Thymus (tissue), 14 donors: ENCODE measurements at places on chromosomes 6 and 20. TPM values are rescaled to one million over a fixed set of nuclear protein-coding genes. Genes with fewer than 3 reads are reported as not detected.

- no peak overlapping the region for H3K27ac ChIP-seq
- H3K4me1 ChIP-seq, result peaks cover 20% of the 10 kb centered on the region
- H3K36me3 ChIP-seq, result no peaks in the 10 kb centered on the region
- no peak for DNase-seq
- H3K4me3 ChIP-seq, result no peak overlapping the region
- H3K27me3 ChIP-seq, result no peaks in the 10 kb centered on the region
Observed at GRCh38 chr6:144661116-144661806, 376.1 kb downstream of the UTRN start.

GRCh38 chr6:39441301-39441700 lies 118.8 kb upstream of the KCNK16 start:
- H3K4me1 ChIP-seq, result no peaks in the 10 kb centered on the region
- no peaks in the 10 kb centered on the region for H3K36me3 ChIP-seq
- no peak for DNase-seq
- H3K27me3 ChIP-seq, result no peaks in the 10 kb centered on the region

- H3K36me3 ChIP-seq, result no peaks in the 10 kb centered on the region
- no peak overlapping the region for H3K4me3 ChIP-seq
- H3K27me3 ChIP-seq, result peaks cover 12% of the 10 kb centered on the region
- peak overlapping the region; percentile 11 for H3K27ac ChIP-seq
- H3K4me1 ChIP-seq, result no peaks in the 10 kb centered on the region
Observed at GRCh38 chr20:46810448-46811223, 84.0 kb upstream of the EYA2 start.

DNA sequence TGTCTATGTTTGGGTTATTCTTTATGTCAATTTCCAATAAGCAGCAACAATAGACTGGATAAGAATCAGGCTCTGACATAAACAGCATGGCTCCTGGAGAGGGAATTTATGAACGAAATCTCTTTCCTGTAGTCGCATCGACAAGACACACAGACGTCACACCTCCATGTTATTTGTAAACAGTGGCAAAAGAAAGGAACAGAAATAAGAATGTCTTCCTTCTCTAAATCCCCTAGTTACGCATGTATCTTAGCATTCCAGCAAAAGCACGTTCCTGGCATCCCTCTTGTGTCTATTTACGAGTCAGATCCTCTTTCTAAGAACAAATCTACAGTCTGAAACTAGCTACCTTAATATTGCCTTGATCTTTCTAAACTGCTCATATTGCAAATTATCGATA lies 559.1 kb upstream of the JAG1 start:
- H3K36me3 ChIP-seq, result no peaks in the 10 kb centered on the region
- no peaks in the 10 kb centered on the region for H3K27me3 ChIP-seq
- DNase-seq, result no peak
- H3K4me3 ChIP-seq, result no peak overlapping the region
- H3K4me1 ChIP-seq, result no peaks in the 10 kb centered on the region

- H3K27ac ChIP-seq, result no peak overlapping the region
- H3K36me3 ChIP-seq, result no peaks in the 10 kb centered on the region
- no peaks in the 10 kb centered on the region for H3K27me3 ChIP-seq
- H3K4me1 ChIP-seq, result no peaks in the 10 kb centered on the region
Observed at GRCh38 chr6:127635091-127635490, 58.1 kb downstream of the C6orf58 start.

- no peak for DNase-seq
- no peaks in the 10 kb centered on the region for H3K4me1 ChIP-seq
- H3K27ac ChIP-seq, result no peak overlapping the region
- no peaks in the 10 kb centered on the region for H3K36me3 ChIP-seq
- H3K4me3 ChIP-seq, result no peak overlapping the region
- no peaks in the 10 kb centered on the region for H3K27me3 ChIP-seq
Observed at GRCh38 chr20:15940127-15940526, 633.1 kb downstream of the KIF16B start.

DNA sequence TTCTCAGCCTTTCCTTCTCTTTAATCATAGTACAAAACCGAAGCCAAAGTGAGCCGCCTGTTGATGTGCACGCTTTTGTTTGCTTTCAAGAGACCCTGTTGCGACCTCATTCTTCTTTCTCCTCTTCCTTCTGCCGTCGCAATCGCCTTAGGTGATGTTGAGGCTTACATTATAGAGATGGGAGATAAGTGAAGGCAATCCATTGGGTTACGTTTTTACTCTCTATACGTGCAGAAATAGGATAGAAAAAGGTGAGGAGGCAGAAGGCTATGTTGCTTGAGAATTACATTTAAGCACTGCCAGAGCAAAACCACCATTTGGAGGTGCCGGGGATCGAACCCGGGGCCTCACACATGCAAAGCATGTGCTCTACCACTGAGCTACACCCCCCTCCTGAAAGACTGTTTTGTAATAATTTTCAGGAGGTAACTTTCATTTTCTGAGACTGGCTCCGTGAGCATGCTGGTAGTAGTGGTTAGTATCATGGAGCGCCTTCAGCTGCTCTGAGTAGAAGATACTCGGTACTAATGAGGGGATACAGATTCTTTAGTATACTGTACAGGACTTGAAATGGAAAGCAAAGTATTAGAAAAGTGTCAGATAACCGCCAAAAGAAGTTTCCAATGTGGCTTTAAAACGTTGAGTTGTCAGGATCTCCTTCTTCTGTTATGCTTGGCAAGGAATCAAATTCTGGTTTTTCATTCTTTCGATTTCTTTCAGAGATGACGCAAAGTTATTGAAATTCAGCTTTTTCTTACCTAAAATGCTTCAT lies 165.6 kb downstream of the TRIM27 start:
- H3K27me3 ChIP-seq, result peaks cover 25% of the 10 kb centered on the region
- no peaks in the 10 kb centered on the region for H3K36me3 ChIP-seq
- no peak for DNase-seq
- H3K4me1 ChIP-seq, result no peaks in the 10 kb centered on the region
- no peak overlapping the region for H3K4me3 ChIP-seq
- H3K27ac ChIP-seq, result no peak overlapping the region

DNA sequence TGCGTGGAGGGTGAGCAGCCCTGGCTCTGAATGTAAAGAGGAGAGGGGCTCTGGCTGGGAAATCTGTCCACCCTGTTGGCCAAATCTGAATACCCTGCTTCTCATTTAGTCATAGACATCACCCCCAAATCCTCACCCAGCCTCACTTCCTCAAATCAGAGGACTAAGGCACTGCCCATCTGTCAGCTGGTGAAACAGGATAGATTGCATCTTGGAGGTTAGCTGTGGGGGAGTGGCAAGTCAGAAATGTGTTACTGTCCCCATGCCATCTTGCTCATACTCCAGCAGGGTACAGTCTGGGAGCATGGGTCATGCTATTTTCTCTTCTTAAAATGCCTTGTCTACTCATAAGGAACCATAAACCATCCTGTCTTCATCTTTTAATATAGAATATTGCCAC lies 9.5 kb upstream of the DTNBP1 start:
- no peak for DNase-seq
- H3K4me3 ChIP-seq, result no peak overlapping the region
- no peaks in the 10 kb centered on the region for H3K4me1 ChIP-seq
- H3K36me3 ChIP-seq, result no peaks in the 10 kb centered on the region

DNA sequence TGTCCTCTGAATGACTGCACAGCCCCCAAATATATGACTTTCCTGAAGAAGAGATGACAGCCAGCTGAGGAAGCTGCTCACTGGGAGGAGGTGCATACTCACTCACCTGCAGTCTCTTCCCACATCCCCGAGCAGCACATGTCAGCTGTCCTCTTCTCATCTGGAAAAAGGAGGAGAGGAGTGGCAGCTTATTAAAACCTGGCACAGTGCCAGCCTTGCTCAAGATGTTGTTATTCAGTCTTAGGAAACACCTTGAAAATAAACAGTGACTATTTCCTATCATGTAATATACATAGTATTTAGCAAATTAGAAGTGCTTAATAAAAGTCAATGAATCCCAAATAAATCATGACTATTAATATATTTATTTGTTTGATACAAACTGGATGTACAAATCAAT lies 232.9 kb downstream of the EPM2A start:
- H3K36me3 ChIP-seq, result no peaks in the 10 kb centered on the region
- DNase-seq, result no peak
- H3K4me3 ChIP-seq, result no peak overlapping the region
- no peak overlapping the region for H3K27ac ChIP-seq

GRCh38 chr20:34334654-34335407 lies 28.2 kb upstream of the ITCH start:
- no peaks in the 10 kb centered on the region for H3K27me3 ChIP-seq
- H3K4me3 ChIP-seq, result no peak overlapping the region
- no peaks in the 10 kb centered on the region for H3K36me3 ChIP-seq

Gene SSTR4
- total RNA-seq, result not detected

Gene FLRT3
- 9.9 TPM for total RNA-seq

Gene IL17A
- 0.05 TPM for total RNA-seq

Gene RHAG
- 2.8 TPM for total RNA-seq
